ENCODE measurements at places on chromosomes 1 and 21.

DNA sequence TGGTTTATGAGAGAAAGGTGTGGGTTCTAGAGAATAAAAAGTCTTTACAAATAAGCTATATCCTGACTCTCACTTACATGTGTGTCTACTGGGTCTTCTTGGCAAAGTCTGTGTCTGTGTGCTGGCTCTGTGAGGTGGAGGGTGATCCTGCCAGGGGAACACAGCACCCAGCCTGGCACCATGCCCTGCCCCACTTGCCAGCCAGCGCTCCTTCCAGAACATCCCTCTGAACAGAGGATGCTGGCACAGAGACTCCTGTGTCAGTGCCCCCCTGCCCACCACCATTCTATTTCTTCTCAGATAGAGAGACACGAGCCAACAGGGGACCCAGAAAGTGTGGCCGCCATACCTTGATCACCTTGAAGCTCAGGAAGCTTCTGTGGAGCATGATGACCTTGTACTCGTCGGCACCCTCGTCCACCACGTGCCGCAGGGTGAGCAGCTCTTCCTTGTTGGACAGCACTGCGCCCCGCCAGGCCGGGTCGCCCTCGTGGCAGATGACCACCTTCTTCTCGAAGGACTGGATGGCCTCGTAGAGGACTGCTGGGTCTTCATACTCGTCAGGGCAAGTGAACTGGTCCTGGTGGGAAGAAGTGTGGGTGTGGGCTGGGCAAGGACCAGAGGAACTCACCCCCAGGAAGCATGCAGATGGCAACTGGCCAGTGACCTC is 49.7 kb downstream of the NTPCR start:
- DNase-seq, result no peak

DNA sequence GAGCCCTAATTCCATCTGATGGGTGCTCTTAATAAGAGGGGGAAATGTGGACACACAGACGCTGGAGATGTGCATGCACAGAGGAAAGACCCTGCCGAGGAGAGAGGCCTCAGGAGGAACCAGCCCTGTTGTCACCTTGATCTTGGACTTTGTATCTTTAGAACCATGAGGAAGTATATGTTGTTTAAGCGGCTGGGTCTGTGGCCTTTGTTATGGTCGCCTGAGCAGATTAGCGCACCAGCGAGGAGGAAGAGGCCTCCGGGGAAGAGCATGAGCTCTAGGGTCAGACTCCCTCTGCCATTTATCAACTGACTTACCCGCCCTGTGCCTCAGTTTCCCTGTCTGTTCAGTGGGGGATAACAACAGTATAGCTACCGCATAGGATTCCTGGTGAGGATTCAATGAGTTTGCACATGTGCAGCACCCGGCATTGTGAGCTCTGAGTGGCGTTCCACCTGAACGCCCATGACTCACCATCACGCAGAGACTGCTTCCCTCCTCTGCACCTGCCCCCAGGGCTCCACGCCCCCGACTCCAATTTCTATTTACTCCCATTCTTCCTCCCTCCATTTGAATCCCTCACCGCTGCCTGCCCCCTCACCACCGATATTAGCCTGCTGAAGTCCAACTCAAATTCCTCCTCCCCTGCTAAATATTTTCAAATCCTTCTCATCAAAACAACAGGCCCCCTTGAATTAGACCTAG is 67.2 kb downstream of the ATP5PO start:
- DNase-seq, result no peak

- DNase-seq, result no peak
Observed at GRCh38 chr1:156471496-156472490, 28.8 kb downstream of the MEF2D start.

DNA sequence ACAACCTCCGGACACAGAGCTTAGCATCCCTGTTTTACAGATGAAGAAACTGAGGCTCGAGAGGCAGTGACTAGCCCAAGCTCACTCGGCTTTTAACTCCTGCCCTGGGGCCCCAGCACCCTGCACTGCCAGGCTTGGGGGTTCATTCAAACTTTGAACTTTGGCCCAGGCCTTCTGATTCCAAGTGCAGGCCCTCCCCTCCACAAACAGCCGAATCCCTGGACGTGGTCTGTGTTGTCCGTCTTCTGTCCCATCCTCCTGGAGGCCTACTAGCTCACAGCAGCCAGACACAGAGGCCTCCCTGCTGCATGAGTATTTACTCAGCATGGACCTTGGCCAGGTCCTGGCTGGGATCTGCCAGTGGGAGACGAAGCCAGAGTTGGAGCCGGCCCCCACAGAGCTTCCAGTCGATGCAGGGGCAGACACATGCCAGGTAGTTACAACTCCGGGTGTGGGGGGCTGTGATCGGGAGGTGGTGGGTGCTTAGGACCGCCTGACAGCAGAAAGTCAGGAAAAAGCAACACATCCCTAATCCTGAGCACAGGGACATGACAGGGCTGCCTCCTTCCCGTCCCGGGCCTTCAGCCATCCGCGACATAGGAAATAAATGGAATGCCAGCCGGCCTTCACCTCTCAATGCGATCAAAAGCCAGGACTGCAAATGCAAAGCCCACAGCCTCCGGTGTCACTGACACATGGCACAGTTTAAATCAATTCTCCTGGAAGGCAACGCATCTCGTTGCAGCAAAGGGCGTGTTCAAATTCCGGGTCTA is 7.4 kb downstream of the IFFO2 start:
- DNase-seq, result no peak

- DNase-seq, result no peak
Observed at GRCh38 chr1:205260948-205261732, 33.4 kb downstream of the TMCC2 start.
